Kasumi-1 (cell line): ENCODE measurements at places on chromosomes 7 and 10.

- peak; percentile 41 for DNase-seq
These were observed 21.4 kb upstream of the MLXIPL start for GRCh38 chr7:73645643-73646174.

GRCh38 chr10:83127942-83128575, 1011.2 kb upstream of the GHITM start:
- DNase-seq, result no peak

GRCh38 chr7:134710854-134711624, 64.4 kb downstream of the BPGM start:
- no peak for DNase-seq

DNA sequence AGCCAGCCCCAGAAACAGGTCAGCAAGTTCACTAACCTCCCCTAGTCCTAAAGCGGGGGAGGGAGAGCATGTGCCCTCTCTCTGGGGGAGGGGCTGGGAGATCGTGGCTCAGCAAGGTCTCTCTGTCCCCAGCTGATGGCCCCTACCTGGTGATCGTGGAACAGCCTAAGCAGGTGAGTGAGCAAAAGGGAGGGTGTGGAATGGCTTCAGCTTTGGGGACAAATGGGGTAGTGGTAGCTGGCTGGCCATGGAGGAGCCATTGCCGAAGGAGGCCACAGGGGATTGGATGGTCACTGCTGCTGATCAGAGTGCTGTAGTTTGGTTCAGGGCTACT, 779 bp downstream of the NFKB2 start:
- no peak for DNase-seq
